ENCODE measurements at places on chromosomes 4 and X. TPM values are rescaled to one million over a fixed set of nuclear protein-coding genes. Genes with fewer than 3 reads are reported as not detected.

The CSN1S1 gene
- not detected for polyA plus RNA-seq

The BGN gene
- 0.03 TPM for polyA plus RNA-seq

The PLAC1 gene
- polyA plus RNA-seq, result 13.7 TPM

The FGFBP2 gene
- polyA plus RNA-seq, result not detected

The ZMAT1 gene
- polyA plus RNA-seq, result not detected

The FGB gene
- not detected for polyA plus RNA-seq

The NKX6-1 gene
- polyA plus RNA-seq, result not detected

DNA sequence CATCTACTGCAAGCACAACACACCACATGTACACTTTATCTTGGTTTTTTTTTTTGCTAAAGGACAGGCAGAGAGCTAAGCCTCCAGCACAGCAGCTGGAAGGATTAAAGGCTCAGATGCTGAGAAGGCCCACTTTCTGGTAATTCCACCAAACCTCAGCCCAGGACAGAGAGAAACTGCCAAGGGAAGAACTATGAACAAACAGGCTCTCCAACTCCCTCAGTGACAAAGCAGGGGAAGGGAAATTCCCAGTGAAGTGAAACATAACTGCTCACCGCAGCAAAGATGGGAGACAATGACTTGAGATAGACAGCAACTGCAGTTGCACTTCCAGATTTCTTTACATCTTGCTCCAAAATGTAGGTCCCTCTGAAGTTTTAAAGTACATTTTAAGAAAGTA is 4.8 kb downstream of the PROM1 start:
- DNase-seq, result no peak

DNA sequence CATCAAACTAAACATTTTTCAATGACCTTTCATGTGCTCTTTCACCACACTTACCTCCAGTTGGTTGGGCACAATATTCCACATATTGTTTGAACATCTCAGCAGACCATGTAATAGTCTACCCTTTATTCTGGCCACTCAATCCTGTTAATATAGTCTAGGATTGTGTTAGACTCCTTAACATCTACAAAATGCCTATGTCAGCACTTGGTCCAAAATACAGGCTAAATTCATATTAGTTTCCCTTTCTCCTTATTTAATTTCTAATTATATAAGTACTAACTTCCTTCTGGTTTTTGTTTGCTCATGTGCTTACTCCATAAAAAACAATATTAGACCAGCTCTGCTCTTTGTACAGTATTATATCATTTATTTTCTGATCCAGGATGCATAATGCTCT is 21.1 kb downstream of the MEPE start:
- DNase-seq, result no peak

GRCh38 chr4:47972721-47973120 is 43.8 kb downstream of the CNGA1 start:
- no peak for DNase-seq

- no peak for DNase-seq
These were observed 173.7 kb downstream of the AREG start for GRCh38 chr4:74618659-74619058.

DNA sequence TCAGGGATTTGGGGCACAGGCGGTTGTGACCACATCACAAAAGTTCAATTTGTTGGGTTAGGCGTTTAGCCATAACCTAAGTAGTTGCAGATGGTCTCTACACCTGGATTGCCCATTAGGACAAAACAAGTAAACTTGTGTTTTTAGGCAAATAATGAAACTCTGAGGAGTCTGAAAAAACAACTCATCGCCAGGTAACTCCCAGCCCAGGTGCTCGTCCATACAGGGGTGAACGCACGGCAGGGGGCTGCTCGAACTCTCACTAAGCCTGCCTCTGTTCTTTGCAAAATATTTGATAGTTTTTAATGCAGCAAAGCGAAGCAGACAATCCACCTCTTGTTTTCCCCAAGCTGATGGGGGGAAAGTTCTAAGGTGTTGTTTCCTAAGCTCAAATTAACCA is 559 bp upstream of the RHOH start:
- DNase-seq, result no peak

- DNase-seq, result peak; percentile 17
These were observed 52.4 kb upstream of the HPSE start for GRCh38 chr4:83387012-83387411.

GRCh38 chrX:119763181-119763580 is 4.8 kb downstream of the SOWAHD start:
- DNase-seq, result no peak

DNA sequence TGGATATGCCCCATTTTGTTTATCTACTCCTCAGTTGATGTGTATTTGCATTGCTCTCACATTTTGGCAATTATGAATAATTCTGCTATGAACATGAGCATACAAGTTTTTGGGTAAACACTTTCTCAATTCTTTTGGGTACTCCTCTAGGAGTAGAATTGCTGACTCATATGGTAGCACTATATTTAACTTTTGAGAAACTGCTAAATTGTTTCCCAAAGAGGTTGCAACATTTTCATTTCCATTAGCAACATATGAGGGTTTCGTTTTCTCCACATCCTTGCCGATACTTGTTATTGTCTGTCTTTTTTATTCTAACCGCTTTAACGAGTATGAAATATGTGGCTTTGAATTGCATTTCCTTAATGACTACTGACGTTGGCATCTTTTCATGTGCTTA is 185.4 kb downstream of the TSPAN5 start:
- DNase-seq, result no peak

DNA sequence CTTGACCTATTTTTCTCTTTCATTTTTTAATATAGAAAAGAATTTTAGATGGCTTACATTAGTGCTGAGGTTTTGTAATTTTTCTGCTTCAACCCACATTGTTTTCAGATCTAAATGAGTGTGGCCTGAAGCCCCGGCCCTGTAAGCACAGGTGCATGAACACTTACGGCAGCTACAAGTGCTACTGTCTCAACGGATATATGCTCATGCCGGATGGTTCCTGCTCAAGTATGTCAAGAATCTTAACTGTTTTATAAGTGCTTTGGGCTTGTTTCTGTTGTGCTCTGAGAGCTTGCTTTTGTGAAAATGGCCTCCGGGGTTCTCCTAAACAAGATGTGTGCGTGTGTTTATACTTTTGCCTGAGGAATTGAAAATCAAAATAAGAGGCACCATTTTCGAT is 41.6 kb downstream of the NPNT start:
- DNase-seq, result no peak

GRCh38 chr4:42995343-42995944 is 102.9 kb downstream of the GRXCR1 start:
- no peak for DNase-seq
